ENCODE measurements at places on chromosomes 16 and 17. TPM values are rescaled to one million over a fixed set of nuclear protein-coding genes. Genes with fewer than 3 reads are reported as not detected.

Gene APOH
- total RNA-seq = not detected

Gene GEMIN4
- total RNA-seq = 19.6 TPM

Gene ADCY9
- 14.7 TPM for total RNA-seq

Gene SMIM22
- total RNA-seq = not detected

Gene NAGS
- 7.5 TPM for total RNA-seq

Gene C16orf74
- 14.1 TPM for total RNA-seq

Gene HAP1
- total RNA-seq = 0.40 TPM

Gene TBX21
- not detected for total RNA-seq

Gene CACNG4
- total RNA-seq = 0.26 TPM

Gene LONP2
- total RNA-seq = 38.4 TPM

Gene SPATA22
- total RNA-seq = 0.52 TPM

Gene CTRB1
- total RNA-seq = not detected

Gene PPY
- total RNA-seq = not detected

Gene PDE6G
- total RNA-seq = 1.4 TPM

Gene RGS11
- total RNA-seq = 0.88 TPM

Gene CD19
- total RNA-seq = not detected

Gene CNGB1
- not detected for total RNA-seq

Gene EMP2
- 20.4 TPM for total RNA-seq

Gene MFSD6L
- total RNA-seq = not detected

Gene KRT32
- total RNA-seq = not detected

Gene ASGR2
- not detected for total RNA-seq
